ENCODE measurements at places on chromosomes 4 and X.

GRCh38 chrX:72258174-72258573 lies 18.9 kb downstream of the RPS4X start:
- no peak for DNase-seq

GRCh38 chr4:5660185-5660584 lies 48.2 kb downstream of the EVC2 start:
- no peak for DNase-seq

DNA sequence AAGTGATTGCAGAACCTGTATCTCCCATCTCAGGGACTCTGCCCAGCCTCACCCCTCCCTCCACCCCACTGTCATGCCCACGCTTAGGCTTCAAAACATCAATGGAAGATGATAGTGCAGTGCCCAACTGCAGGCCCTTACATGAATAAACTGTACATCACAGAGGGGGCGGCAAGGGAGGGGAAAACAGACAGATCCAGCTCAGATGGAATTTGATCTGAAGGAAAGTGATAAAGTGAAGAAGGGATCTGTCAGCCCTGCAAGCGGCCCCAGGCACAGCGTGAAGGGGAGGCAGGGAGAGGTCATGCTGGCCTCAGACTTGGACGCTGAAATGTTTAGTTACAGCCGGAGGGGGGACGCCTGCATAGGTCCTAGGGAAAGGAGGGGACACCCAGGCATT lies 38.5 kb downstream of the GYG2 start:
- DNase-seq, result no peak

DNA sequence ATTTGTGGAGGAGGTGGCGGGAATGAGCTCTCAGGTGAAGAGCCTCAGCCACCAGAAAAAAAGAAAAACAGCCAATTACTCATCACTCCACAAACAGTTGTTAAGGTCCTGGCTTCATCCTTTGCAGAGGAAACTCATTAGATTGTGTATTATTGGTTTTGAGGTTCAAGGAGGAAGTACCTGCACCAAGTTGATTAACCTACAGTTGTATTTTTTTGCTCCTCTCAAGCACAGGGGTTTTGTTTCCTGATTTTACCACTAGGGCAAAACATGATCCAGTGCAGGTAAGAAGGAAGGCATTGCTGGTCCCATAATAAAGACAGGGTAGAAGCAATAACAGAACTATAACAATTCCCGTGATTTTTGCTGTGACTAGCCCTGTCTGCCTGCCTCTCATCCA lies 84.0 kb upstream of the QRFPR start:
- DNase-seq, result no peak

GRCh38 chr4:70759126-70759525 lies 37.4 kb downstream of the RUFY3 start:
- no peak for DNase-seq

DNA sequence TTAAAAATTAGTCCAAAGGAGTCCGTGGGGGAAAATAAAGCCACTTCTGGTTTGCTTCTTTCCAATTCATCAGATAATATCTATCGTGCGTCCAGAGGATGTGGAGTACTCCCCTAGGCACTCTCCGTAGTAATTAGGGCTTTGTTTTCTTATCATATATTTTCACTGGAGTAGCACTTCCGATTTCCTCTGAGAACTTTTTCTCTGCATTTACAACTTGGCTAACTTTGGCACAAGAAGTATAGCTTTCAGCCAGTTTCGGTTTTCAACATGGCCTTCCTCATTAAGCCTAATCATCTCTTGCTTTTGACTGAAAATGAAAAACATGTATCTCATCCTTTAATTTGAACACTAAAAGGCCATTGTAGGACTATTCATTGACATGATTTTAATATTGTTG lies 80.5 kb downstream of the CASP3 start:
- no peak for DNase-seq

GRCh38 chrX:13101441-13102139 lies 57.2 kb upstream of the FAM9C start:
- DNase-seq, result no peak

DNA sequence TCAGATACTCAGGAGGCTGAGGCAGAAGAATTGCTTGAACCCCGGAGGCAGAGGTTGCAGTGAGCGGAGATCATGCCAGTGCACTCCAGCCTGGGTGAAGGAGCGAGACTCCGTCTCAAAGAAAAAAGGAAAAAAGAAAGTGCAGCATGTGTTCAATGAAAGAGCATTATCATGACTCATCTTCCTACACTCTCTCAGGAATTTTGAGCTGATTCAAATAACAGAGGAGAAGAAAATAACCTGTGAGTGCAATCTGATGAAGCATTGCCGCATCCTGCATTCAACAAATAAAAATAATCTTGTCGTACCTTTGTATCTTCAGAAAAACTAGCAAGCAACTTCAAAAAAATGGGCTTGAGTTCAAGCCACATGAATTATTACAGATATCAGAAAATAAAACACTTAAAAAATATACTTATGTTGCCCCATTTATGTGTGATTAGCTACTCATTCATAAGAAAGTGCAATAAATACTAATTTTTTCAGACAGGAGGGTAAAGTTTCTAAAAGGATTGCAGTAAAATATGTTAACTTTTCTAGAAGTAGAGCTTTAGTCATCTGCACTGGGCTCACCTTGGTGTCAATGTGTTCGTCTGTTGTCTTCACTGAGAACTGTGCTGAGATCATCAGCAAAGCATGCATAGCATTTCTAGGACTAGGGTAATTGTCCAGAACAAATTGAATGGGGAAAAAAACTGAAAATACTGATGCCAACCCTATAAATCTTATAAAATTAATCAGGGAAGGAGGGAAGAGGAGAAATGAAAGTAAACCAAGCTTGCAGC lies 90.4 kb upstream of the VCX3B start:
- DNase-seq, result no peak

- DNase-seq, result no peak
Measured at GRCh38 chr4:122671919-122672490, 51.1 kb upstream of the IL21 start.

DNA sequence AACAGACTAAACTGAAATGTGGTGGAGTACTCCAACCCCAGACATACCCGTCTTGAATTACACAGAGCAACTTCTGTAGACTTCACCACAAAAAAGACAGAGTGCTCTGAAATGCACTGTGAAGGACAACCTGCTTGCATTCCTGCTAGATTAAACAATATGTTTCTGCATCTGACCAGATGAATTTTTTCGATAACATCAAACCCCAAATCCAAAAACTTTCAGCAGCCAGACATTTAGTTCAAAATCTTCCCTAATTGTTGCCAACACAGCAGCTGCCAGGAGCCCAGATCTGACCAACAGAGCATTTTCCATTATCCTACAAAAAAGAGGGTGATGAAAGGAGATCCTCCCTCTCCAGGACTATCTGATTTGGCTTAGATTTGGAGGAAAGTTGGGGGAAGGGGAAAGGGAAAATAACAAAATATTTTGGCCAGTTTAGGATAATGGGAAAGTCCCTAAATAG lies 356.5 kb downstream of the PDGFC start:
- no peak for DNase-seq

DNA sequence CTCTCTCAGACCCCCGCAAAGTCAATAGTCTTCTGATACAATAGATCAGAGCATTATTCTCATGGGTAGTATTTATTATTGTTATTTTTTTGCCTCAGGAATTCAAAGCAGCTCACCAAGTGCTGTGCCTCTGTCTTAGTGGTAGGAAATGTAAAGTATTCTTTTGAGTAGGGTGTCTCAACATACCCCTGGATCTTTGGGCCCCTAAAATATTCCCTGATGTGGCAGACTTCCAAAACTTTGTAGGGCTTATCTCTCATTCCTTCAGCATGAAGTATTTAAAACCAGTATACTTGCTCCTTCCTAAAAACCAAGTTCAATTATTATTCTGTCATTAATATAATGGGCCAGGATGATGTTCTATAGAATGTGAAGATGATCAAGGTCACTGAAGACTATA lies 115.3 kb upstream of the ZNF827 start:
- DNase-seq, result no peak

DNA sequence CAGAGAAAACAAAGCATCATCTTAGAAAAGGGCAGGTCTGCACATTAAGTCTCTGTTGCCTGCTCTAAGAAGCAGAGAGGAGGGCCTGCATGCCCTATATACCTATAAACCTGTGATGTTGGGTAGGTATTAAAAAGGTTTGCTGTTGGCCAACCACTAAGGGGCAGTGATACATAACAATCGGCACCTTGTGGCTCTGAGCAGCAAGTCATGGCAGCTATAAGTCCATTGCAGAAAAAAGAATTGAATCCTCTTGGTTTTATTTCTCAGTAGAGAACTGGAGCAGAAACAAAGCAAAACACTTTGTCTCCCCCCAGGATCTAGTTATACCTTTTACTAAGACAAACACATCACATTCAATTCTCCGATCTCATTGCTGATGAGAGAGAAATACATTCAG lies 1364.4 kb downstream of the STIM2 start:
- DNase-seq, result no peak

DNA sequence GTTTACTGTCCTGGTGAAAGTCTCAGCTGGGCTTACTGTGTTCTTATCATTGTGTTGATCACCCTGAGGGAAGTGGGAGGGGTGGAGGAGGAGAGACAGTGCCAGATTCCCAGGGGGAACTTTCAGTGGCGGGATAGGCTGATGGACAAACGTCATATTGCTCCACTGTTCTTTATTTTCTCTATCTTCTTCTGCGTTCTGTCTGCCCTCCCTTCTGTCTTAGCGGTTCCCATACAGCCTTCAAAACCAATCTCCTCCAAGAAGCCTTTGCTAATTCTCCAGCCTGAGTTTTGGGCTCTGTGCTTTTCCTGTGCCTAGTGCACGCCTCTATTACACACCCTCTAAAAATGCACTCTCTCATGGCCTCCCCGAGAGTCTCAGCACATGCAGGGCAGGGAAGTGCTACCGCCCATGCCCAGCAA lies 448.7 kb upstream of the FAT1 start:
- DNase-seq, result no peak

GRCh38 chr4:151313306-151314009 lies 11.9 kb downstream of the SH3D19 start:
- no peak for DNase-seq

DNA sequence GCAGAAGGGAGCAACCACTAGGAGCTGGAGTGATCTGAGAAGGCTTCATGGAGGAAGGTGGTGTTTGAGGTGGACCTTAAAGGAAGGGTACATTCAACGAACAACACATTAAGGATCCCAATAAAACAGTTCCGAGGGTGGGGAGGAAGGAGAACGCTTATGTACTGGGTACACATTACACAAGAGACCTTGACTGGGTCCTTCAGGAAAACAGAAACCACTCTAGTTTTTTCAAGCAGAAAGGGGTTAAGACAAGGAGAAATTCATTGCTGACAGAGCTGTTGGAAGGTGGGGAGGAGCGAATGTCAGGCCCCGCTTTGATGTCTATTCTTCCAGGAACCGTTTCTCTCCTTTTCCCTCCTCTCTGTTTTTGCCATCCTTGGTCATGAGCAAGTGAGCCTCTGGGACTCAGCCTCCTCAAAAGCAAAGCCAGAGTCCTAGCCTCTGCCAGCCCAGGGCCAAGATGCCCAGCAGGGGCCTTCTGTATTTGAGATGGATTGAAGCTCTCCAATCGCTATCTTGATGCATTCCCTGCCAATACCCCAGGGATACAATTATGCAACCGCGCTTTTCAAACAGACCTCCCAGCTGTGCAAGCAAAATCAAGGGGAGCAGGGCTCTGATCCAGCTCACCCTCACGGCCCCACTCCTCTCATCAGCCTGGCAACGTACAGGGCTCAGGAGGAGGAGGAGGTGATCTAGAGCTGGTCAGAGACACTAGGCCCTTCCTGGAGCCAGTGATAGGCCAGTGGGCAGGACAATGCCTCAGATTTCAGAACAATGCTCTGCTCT lies 48.4 kb downstream of the ZBTB49 start:
- DNase-seq, result no peak

GRCh38 chr4:54913751-54914526 lies 211.5 kb downstream of the KDR start:
- DNase-seq, result no peak

DNA sequence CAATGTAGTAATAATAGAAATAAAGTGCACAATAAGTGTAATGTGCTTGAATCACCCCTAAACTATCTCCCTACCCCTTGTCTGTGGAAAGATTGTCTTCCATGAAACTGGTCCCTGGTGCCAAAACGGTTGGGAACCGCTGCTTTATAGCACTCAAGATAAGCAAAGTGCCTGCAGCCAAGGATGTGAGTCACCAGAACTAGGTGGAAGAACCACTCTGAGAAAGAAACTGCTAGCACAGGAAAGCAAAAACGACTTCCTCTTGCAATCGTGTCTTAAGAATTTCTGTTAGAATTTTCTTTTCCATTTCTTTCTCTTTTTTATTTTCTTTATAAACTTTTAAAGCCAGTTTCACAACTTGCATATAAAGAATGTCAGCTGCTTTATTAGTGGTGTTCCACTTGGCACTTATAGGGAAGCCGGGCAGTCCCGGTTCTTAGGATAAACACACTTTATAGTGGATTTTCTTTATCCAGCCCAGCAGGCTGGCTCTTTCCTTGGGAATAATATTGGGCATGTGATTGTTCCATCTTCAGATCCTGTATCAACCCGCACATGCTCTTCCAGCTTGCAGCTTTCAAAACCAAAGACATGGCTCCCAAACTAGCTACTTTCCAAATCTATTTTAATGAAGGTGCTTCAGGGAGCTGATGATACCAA lies 32.3 kb upstream of the CXCL8 start:
- no peak for DNase-seq

DNA sequence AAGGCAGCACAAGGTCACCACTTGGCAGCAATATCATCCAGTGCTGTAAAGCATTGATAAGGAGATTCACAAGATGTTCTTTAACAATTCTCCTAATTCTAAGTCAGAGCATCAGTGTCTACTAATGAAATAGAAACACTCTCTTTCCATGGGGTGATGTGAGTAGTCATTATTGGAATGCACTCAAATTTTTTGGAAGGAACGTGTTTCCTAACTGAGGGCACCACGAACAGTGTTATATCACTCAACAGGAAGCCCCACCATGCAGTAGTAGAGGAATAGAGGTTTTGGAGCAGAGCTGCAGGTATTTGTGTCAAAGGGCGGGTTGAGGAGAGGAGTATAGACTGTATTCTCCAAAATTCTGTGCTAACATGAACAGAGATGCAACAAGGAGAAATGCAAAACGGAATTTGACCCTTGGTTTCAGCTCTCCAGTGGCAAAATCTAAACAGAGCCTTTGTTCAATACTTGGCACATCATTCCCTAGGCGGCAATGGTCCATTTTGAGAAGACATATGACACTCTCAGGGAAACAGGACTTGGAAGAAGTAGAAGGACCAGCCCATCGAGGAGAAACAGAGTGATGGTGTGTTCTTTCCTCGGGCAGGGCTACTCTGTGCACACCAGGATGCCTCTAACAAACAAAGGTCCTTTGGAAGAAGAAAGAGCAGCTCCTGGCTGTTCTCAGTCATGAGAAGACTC lies 98.9 kb downstream of the CPEB2 start:
- DNase-seq, result no peak

GRCh38 chr4:19752599-19752998 lies 499.1 kb upstream of the SLIT2 start:
- DNase-seq, result no peak

DNA sequence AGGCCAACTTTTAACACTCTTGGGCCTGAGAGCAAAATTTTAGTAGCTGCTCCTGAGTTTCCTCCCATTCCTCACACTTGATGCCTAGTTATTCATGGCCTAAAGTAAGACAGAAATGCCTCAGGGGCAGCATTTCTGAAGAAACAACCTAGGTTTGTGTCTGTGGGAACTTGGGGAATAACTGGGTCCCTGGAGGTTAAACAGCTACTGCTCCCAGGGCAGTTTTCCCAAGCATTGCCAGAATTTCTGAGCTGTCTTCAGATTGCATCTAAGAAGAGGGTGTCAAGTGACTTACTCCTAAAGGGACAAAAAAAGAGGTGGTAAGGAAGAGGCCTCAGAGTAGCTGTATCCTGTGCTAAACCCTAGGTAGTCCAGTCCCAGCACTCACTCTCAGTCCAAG lies 130.8 kb upstream of the ACSL4 start:
- DNase-seq, result no peak

- no peak for DNase-seq
Measured at GRCh38 chr4:104465201-104465600, 29.5 kb downstream of the CXXC4 start.

All from stimulated activated CD8-positive, alpha-beta memory T cell treated with anti-CD3 and anti-CD28 coated beads, Interleukin-2, amount 100 ng/mL, for 1 hour (primary cell).